ENCODE measurements at places on chromosomes 3 and 15.

- DNase-seq = no peak
Measured at GRCh38 chr15:94259863-94260262, 28.5 kb downstream of the MCTP2 start.

GRCh38 chr15:71333839-71334238 lies 218.6 kb downstream of the THSD4 start:
- peak; percentile 79 for DNase-seq

- no peak for DNase-seq
Measured at GRCh38 chr3:107718547-107718946, 195.8 kb downstream of the BBX start.

- DNase-seq = peak; percentile 74
Measured at GRCh38 chr3:15794303-15794771, 3.4 kb downstream of the ANKRD28 start.

- no peak for DNase-seq
Measured at GRCh38 chr15:100314809-100315400, 26.9 kb downstream of the ADAMTS17 start.

DNA sequence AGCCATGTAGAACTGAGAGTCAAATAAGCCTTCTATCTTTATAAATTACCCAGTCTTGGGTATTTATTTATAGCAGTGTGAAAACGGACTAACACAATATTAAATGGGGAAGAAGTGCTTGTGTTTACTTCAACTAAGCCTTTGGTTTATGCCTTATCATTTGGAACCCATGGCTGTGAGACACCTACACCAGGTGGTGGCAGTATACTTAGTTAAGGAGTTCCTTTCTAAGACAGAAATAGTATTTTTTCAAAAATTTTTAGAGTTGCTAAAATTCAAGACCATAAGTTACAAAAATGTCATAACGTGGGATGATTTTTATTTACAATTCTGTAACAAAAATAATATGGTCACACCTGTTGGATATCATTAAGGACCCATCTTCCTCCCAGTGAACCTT lies 354.5 kb upstream of the SOX14 start:
- DNase-seq = no peak

DNA sequence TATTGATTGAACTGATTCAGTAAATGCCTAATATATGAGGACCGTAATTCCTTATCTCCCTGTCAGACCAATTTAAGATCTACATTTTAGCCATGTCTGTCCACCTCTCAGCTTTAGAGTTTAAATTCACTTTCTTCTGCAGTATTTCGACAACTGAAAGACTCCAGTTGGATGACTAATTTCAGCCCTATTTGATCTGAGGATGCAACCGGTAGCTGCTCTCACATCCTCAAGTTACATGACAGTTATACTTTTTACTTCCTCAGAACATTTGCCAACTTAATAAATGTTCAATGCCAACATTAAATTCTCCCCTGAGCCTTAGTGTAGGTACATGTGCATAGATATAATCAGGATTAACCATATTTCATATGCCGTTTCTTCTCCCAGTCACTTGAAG lies 2.5 kb upstream of the HHLA2 start:
- no peak for DNase-seq

DNA sequence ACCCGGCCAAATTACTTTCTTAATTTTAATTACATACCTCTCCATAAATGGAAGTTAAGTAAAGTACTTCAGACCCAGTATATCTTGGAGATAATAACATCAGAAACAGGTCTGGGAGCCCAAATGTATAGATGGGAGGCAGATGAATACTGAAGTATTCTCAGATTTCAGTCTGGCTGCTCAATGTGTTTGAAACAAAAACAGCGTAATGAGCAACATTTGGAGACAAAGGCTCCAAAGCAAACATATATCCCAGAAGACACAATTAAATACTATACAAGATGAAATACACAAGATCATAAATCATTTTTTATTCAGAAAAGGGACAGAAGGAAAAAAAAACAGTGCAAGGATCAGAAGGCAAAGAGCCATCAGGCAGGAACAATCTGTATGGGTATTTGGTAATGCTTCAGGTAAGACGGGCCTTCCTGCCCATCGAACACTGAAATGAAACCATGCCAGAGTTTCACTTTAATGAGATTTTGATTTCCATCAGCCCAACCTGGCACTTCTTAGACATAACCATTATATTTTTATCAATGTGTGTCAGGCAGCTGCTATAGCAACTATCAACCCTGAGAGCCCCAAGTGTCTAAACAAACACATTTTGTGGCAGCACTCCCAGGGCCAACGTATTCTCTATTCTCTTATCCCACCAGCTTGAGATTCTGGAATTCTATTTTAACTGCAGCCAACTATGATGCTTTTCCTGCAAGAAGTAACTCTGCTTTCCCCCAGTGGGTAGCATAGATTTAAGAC lies 210.8 kb downstream of the STT3B start:
- no peak for DNase-seq

- no peak for DNase-seq
Measured at GRCh38 chr3:34364335-34364734, 565.9 kb downstream of the PDCD6IP start.

- no peak for DNase-seq
Measured at GRCh38 chr15:34642247-34642646, 58.8 kb upstream of the GOLGA8B start.

- DNase-seq = no peak
Measured at GRCh38 chr15:60928210-60928609, 300.9 kb downstream of the RORA start.

GRCh38 chr3:52230461-52230860 lies 5.0 kb upstream of the TLR9 start:
- no peak for DNase-seq

DNA sequence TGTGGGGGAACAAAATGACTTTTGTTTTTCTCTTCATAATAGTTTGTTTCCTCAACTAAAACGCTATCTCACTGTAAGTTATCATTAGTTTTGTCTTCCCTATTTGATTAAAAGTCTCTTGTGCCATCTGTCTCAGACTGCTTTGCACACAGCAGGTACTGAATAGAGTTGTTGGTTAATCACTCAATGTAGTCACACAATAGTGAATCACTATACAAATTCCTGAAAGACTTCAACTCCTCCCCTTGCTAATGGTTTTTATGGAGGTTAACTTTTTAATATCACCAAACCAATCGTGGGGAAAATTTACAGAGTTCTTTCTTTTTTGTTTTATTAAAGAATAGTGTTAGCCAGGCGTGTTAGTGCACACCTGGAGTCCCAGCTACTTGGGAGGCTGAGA lies 2.6 kb upstream of the NGLY1 start:
- DNase-seq = no peak

GRCh38 chr3:17645074-17645698 lies 97.2 kb downstream of the TBC1D5 start:
- DNase-seq = peak; percentile 63

GRCh38 chr3:42500091-42500490 lies 2.4 kb upstream of the VIPR1 start:
- DNase-seq = no peak

- no peak for DNase-seq
Measured at GRCh38 chr3:14989943-14990779, 42.8 kb downstream of the NR2C2 start.

All from EL (cell line).